Stimulated activated CD4-positive, alpha-beta T cell treated with anti-CD3 and anti-CD28 coated beads, Interleukin-2, amount 100 ng/mL, for 48 hours (primary cell): ENCODE measurements at places on chromosomes 13 and 19.

DNA sequence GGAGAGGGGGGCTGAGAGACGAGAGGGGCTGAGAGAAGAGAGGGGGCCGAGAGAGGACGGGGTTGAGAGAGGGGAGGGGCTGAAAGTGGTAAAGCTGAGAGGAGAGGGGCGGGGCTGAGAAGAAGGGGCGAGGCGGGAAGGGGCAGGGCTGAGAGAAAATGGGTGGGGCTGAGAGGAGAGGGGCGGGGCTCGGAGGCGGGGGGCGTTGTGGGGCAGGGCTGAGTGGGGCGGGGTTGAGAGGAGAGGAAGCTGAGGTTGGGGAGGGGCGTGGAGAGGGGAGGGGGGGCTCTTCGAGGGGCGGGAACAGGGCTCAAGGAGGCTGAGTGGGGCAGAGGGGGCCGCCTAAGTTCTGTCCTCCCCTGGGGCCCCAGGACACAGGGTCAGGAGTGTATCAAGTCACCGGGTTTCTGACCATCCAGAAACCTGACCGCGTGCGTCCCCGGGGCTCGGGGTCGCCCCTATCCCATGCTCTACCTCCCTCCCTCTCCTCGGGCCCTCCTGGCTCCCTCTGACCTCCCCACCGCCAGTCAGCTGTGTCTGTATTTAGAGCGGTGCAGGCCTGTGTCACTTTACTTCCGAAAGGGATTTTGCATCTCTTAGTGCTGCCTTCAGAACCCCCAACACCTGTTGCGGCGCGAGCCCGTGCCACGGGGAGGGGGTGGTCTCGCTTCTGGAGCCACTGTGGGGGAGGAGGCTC lies 38.6 kb upstream of the SEMA6B start:
- DNase-seq = peak; percentile 49

DNA sequence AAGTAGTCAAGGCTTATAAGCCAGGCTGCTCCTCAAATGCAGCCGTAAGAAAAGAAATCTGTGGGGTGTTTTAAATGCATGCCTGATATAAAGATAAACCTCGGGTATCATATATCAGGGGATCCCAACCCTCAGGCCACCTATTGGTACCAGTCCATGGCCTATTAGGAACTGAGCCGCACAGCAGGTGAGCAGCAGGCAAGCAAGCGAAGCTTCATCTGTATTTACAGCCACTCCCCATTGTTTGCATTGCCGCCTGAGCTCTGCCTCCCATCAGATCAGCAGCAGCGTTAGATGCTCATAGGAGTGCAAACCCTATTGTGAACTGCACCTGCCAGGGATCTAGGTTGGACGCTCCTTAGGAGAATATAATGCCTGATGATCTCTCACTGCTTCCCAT lies 233.5 kb upstream of the SERP2 start:
- DNase-seq = no peak

DNA sequence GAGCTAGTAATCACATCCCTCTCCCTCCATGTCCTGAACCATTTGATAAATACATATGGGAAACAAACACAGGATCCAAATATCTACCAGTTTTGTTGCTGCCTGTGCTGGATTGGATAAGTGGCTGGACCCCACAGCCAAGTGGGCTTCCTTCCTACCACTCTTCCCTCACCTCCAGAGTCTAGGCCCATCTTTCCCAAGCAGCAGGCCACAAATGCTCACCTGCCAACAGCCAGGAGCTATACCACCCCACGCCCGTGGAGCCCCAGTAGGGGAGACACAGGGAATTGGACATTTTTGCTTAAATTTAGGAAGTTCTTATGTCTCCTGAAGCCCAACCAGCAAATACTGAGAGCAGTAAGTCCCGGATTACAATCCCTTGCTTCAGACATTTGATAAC lies 55.8 kb downstream of the HSPH1 start:
- DNase-seq = no peak

DNA sequence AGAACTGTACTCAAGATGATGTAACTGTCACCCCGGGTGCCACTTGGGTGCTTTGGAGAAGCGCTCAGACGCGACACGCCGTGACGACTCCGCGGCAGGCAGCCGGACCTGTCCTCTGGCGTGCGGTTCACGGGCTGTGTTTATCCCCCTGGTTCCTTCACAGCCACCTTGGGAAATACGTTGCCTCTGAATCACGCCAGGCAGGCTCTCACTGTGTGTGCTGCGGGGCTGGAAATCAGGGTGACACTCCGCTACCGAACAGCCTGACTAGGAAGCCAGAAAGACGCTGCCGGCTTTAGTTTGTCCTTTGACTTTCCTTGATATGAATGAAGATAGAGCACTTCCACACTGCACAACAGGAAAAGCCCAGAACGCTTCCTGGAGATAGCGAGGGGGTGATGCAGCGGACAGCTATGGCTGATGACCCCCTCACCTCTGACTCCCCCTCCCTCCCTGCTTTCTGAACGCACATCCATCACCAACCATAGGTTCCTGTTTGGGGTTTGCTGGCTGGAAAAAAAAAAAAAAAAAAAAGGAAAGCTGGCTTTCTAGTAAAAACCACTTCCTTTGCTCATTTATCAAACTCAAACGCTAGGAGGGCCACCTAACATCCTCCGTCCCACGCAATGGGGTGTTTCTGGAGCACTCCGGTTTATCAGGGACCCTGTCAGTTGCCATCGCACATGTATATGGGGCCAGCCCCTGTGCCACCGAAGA lies 3.7 kb upstream of the GP6 start:
- DNase-seq = peak; percentile 9

GRCh38 chr19:7007859-7008258 lies 13.4 kb downstream of the MBD3L2B start:
- no peak for DNase-seq

DNA sequence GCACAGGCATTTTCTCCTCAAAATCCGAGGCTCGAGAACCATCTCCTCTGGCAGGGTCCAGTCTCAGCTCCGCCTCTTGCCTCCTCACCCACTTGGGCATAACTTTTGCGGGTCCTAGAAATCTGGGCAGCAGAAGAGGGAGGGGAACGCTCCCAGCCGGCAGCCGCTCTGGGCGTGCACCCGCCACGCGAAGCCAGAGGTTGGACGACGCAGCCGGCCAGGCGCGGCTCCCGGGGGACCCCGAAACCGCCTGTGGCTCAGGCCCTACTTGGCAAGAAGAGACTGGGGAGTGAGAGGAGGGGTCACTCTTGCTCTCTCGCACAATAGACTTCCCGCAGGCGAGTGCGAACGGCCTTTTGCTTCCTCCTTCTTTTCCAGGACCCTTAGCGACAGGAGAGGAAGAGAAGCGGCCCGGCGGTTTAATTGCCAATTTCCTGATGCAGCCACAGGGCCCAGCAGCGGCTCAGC lies 6.0 kb upstream of the SOX1 start:
- DNase-seq = no peak

DNA sequence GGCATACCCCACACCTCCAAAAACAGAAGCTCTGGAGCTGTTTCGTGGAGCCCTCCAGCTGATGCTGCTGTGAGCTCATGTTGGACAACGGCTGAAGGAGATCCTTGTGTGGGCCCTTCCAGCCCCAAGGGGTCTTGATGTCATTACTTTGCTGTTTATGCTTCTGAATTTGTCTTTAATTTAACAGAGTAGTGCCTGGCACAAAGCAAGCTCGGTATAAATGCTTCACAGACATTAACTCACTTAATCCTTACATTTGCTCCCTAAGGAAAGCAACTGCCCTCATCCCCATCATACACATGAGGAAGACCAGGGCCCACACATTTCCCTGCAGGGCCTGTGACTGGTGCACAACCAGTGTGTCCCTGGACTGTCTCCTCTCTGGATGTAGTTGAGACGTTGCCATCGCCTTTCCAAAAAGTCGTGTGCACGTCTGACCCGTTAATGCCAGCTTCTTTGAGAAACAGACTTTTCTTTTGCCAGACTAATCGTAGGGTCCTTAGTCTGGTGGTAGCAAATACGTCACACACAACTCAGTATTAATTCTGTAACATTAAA lies 7.6 kb downstream of the COL4A1 start:
- DNase-seq = no peak

GRCh38 chr13:113901231-113901630 lies 37.4 kb upstream of the GAS6 start:
- DNase-seq = no peak
